ENCODE measurements at places on chromosomes 6 and 20.

DNA sequence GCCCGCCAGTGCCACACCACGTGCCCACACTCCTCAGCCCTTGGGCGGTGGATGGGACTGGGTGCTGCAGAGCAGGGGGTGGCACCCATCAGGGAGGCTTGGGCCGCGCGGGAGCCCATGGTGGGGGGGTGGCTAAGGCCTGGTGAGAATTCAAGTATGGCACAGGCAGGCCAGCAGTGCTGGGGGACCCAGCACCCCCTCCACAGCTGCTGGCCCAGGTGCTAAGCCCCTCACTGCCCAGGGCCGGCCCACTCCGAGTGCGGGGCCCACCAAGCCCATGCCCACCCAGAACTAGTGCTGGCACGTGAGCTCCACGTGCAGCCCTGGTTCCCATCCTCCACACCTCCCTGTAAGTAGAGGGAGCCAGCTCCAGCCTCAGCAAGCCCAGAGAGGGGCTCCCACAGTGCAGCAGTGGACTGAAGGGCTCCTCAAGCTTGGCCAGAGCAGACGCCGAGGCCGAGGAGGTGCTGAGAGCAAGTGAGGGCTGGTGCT is 1091.1 kb upstream of the GJE1 start:
- H3K4me3 ChIP-seq: no peak overlapping the region
- no peak for DNase-seq
- no peak overlapping the region for H3K27ac ChIP-seq
- no peaks in the 10 kb centered on the region for H3K36me3 ChIP-seq

DNA sequence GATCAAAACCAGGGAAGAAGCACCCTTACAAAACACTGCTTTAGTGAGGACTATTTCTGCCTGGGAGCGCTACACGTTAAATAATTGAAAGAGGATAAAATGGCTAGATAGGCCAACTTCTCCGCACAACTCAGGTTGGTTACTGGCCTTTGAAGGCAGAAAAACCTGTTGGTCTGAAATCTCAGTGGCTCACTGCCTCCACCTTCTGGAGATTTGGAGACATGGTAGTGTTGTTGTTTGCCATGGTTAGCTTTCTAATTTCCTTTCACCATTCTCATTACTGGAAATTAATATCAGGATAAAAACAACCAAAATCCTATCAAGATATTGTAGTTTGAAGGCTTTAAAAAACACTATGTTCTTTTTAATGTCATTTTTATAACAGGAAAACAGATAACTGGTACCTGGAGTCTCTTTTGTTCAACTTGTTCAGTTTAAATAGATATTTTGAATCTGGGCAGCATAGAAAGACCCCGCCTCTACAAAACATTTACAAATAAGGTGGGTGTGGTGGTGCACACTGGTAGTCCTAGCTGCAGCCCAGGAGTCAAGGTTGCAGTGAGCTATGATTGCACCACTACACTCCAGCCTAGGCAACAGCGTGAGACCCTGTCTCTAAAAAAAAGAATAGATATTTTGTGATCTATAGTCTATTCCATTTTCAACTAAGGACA is 27.5 kb upstream of the BCLAF1 start:
- no peaks in the 10 kb centered on the region for H3K36me3 ChIP-seq
- no peak overlapping the region for H3K4me3 ChIP-seq
- DNase-seq: peak; percentile 56
- H3K4me1 ChIP-seq: no peaks in the 10 kb centered on the region

GRCh38 chr6:157534977-157535339 is 154.0 kb downstream of the ZDHHC14 start:
- H3K27ac ChIP-seq: peak overlapping the region; percentile 50
- peaks cover 5% of the 10 kb centered on the region for H3K4me1 ChIP-seq
- no peak for DNase-seq
- no peaks in the 10 kb centered on the region for H3K27me3 ChIP-seq

DNA sequence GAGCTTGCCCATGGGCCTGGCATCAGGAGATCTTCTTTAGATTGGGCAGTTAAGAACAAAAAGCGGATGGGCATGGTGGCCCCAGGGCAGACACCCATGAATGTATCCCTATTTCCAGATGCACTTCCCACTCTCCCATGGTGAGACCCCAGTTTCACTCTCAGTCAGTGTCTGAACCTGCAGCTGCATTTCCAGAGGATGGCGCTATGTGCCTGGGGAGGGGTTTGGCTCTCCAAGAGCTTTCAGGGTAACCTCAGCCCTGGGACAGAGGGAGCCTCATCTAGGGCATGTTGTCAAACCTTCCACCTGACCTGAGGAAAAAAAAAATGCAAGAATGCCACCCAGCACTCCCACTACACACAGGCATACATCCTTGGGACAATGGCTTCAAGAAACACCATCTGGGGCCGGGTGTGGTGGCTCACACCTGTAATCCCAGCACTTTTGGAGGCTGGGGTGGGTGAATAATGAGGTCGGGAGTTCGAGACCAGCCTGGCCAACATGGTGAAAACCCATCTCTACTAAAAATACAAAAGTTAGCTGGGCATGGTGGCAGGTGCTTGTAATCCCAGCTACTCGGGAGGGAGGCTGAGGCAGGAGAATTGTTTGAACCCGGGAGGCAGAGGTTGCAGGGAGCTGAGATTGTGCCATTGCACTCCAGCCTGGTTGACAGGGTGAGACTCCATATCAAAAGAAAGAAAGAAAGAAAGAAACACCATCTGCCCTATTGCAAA is 1.9 kb downstream of the CST9L start:
- H3K4me3 ChIP-seq: no peak overlapping the region
- DNase-seq: no peak
- no peaks in the 10 kb centered on the region for H3K4me1 ChIP-seq
- H3K27me3 ChIP-seq: no peaks in the 10 kb centered on the region

DNA sequence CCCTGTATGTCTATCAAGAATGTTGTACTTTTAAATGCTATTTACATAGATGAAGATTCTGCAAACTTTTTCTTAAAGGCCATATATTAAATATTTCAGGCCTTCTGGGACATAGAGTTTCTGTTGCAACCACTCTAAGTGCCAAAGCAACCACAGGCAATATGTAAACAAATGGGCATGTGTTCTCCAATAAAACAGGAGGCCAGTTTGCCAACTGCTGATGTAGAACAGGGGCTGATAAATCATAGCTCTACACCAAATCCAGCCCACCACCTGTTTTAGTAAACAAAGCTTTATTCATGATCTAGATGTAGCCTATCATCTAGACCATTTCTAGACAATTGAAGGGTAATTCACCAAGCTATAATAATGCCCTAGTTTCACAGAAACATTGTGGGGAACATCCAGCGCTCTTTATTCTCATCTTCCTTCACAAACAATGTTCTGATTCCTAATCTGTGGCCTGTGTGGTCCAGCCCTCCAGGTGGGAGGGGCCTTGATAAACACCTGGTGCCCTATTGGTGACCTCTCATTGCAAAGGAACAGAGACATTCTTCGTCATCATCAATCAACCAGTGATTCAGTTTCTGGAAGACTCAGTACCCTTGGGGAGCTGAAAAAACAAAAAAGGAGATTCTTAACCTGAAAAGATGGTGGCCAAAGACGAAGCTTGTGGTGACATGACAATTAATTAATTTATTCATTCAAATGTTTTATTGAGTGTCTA is 80.2 kb downstream of the PREP start:
- H3K4me3 ChIP-seq: no peak overlapping the region
- no peak overlapping the region for H3K27ac ChIP-seq
- H3K27me3 ChIP-seq: no peaks in the 10 kb centered on the region
- no peak for DNase-seq
- H3K4me1 ChIP-seq: no peaks in the 10 kb centered on the region

- no peaks in the 10 kb centered on the region for H3K4me1 ChIP-seq
- no peaks in the 10 kb centered on the region for H3K27me3 ChIP-seq
- no peaks in the 10 kb centered on the region for H3K36me3 ChIP-seq
- no peak overlapping the region for H3K27ac ChIP-seq
- DNase-seq: no peak
These were observed 134.5 kb upstream of the EXOC2 start for GRCh38 chr6:827431-827830.

GRCh38 chr20:61746147-61746646 is 319.5 kb downstream of the TAF4 start:
- H3K27ac ChIP-seq: no peak overlapping the region
- H3K36me3 ChIP-seq: no peaks in the 10 kb centered on the region
- no peaks in the 10 kb centered on the region for H3K4me1 ChIP-seq
- peaks cover 5% of the 10 kb centered on the region for H3K27me3 ChIP-seq

DNA sequence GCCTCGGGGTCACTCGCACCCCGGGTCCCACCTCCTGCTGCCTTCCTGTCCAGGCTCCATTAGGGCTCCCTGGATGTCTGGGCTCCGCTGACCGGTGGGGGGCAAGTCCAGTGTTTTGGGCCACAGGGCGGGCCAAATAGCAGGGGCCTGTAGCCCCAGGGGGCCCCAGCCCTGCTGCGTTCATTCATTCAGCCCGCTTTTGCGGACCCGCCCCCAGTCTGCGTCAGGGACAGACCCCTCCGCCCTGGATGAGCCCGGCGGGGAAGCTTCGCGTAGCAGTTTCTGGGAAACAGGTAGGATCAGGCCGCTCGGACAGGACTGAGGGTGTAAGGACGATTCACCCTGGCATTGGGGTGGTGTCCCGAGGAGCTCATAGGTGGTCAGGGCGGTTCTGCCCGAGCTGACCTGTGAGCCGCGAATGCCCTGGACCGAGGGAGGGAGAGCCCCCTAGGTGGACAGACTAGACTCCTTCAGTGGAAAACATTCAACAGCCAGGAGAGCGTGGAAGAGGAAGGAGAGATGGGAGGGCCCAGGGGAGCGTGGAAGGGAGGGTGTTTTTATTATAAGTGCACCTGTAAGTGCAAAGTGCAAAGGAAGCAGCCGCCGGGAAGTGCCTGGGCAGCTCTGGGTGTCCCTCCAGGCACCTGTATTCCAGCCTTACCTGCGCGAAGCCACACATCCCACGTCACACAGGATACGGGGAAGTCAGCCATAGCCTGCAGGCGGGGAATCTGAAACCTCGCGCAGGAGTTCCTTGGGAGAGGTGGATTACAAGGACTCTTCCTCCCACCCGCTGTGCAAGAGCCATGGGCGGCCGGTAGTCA is 662 bp downstream of the ENTPD6 start:
- no peaks in the 10 kb centered on the region for H3K4me1 ChIP-seq
- H3K27ac ChIP-seq: peak overlapping the region; percentile 91
- peak overlapping the region; percentile 93 for H3K4me3 ChIP-seq
- H3K36me3 ChIP-seq: no peaks in the 10 kb centered on the region
- no peaks in the 10 kb centered on the region for H3K27me3 ChIP-seq

DNA sequence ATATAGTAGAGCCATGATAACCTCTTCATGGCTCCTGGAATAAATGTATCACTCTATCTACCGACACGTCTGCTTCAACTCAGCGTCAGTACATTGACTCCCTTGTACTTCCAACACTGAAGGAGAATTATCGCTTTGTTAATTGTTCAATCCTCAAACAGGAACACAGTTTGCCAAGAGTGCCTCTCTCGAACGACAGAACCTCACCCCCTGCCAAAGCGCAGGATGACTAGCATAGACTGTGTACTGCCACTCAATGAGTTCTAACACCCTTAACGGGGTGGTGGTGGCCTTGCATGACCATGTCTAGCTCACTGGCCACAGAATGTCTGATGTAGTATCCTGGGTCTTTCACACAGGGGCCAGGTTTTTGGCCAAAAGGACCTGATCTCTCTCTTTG is 81.4 kb upstream of the HEY2 start:
- H3K27me3 ChIP-seq: no peaks in the 10 kb centered on the region
- no peaks in the 10 kb centered on the region for H3K4me1 ChIP-seq
- no peak for DNase-seq
